ENCODE measurements at places on chromosomes 11 and 22.

GRCh38 chr11:118054712-118055640 is 21.9 kb upstream of the TMPRSS4 start:
- no peak for DNase-seq

DNA sequence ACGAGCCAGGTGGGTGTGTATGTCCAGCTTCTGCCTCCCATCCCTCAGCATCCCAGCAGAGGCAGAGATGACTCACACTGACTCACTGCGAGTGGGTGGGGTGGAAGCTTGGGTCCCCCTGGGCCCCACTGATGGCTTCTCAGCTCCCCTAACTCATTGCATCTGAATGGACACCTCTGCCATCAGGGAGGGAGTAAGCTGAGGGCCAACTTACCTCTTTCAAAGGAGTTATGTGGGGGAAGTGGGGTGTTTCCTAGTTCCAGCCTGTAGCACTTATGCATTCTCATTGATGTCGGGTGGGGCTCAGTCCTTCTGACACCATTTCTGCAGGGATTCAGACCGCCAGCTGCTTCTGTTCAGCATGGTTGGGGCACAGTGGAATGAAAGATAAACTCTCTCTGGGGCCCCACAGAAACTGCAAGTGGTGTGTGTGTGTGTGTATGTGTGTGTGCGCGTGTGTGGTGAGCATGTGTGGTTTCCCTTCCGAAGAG is 1425.8 kb downstream of the TBC1D22A start:
- no peak for DNase-seq

DNA sequence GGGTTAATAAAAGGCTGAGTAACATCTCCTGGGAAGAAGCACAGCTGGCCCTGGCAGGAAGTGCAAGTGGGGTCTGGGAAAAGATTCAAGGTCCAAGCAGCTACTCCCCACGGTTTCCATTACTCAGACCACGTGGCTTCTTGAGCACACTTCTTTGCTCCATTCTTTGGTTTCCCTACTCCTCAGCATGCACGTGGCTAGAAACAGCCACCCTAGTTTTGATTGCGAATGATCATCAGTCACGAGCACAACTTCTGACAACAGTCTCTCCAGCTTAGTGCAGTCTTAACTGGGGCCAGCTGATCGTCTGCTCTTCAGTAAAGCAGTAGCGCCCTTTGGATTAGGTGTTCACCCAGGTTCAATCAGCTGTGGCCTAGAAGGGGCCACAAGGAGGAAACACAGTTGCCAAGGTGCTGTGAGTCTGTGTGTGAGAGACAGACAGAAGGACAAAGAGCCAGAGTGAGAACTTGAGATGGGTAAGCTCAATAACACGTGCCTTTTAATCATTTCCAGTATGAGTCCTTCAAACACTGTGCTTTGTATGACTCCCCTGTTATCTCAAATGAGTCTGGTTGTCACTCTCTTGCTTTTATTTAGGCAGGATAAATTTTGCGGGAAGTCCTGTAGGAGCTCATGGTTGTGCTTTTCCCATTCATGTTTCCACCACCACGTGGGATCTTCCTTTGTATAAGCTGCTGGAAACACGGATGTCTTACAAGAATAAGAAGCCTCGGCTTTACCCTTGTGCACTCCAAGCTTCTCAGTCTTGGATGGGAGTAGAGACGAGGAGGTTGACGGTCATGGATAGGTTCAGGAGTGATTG is 901 bp upstream of the PARVA start:
- DNase-seq = no peak

- DNase-seq = no peak
These were observed 54.4 kb downstream of the SVIP start for GRCh38 chr11:22775248-22775647.

DNA sequence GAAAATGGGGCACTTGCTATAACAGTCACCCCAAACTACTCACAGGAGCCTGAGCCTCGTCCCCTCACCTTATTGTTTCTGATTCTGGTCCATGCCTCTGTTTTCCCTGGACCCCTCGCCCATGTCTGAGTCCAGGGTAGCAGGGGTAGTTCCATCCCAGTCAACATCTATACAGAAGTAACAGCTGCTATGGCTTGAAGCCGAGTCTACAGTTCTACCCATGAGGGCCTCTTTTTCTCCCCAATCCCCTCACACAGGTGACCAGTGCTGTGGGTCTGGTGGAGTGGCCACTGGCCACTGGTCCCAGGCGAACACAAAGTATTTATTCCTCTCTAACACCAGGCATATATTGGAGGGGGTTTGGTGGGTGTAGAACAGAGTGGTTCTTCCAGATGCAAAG is 116.4 kb downstream of the ZNF280B start:
- DNase-seq = no peak

- DNase-seq = no peak
These were observed 721.0 kb downstream of the NELL1 start for GRCh38 chr11:21390430-21390829.

DNA sequence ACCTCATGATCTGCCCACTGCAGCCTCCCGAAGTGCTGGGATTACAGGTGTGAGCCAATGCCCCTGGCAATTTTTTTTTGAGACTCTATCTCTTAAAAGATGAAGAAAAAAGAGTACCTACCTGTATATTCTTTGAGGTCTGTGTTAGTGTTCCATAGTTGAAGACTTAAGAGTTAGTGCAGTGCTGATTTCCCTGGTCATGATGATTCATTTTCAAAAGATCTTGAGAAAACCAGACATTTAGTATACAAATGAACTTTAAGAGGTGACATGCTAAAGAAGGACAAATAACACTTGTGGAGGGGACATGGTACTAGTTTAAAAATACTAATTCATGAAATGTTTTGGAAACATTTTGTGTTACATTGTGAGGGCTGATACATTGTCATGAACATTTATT is 17.7 kb downstream of the CBL start:
- no peak for DNase-seq

- no peak for DNase-seq
These were observed 234.9 kb upstream of the CADM1 start for GRCh38 chr11:115739146-115739545.

GRCh38 chr11:119380160-119380826 is 1.2 kb downstream of the USP2 start:
- DNase-seq = no peak

DNA sequence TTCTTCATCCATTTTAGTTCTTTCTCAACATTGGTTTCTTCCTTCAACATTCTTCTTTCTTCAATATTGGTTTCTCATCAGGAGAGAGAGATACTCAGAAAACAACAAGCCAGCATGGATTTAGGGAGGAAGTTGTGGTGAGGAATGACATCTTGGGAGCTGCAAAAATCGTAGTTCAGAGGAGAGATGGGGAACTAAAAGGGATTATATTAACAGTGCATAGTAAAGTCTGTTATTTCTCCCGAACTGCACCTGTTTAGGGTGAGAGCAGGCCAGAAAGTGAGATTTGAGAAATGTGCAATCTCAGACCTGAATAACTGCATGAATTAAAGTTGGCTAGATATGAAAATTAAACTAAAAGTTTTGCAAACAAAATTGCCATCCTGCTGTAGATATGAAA is 94.5 kb downstream of the CASP12 start:
- DNase-seq = no peak

GRCh38 chr11:81870066-81870412 is 863.6 kb downstream of the FAM181B start:
- DNase-seq = no peak

DNA sequence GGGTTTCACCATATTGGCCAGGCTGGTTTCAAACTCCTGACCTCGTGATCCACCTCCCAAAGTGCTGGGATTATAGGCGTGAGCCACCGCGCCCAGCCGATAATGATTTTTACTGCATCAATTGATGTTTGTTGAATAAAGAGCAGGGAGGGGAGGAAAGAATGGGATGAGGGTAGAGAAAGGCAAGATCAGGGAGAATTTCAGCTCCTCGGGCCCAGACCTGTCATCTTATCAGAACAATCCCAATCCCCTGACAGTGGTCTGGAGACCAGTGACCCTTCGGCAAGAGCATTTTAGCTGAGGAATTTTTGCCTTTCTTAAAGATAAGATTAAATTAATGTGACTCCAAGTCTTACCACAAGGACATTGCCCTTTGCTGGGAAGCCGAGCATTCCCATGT is 15.0 kb upstream of the ANO1 start:
- DNase-seq = no peak

DNA sequence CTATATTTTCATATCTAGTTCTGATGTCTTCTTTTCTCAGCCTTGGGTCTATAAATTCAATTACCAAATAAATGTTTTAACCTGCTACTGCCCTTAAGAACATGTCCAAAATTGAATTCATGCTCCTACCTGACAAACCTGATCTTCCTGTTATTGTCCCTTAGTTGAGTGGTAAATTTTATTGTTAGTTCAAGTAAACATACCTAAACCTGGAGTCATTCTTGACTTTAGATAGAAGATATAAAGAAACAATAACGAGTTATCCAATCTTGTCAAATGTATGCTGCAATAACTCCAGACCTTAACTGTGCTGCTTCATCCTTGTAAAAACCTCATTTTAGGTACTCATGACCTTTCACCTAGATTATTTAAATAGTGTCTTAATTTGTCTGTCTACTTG is 34.6 kb upstream of the SC5D start:
- no peak for DNase-seq
